ENCODE measurements at places on chromosomes 4 and X. TPM values are rescaled to one million over a fixed set of nuclear protein-coding genes. Genes with fewer than 3 reads are reported as not detected.

GRCh38 chr4:19329631-19330030 lies 922.1 kb upstream of the SLIT2 start:
- no peak for DNase-seq
- H3K27me3 ChIP-seq, result no peaks in the 10 kb centered on the region
- H3K4me3 ChIP-seq, result no peak overlapping the region
- H3K4me1 ChIP-seq, result no peaks in the 10 kb centered on the region
- H3K27ac ChIP-seq, result no peak overlapping the region

F8A2 gene
- 5.3 TPM for total RNA-seq

GRCh38 chr4:189802884-189803283 lies 137.8 kb upstream of the FRG1 start:
- no peaks in the 10 kb centered on the region for H3K4me1 ChIP-seq
- H3K36me3 ChIP-seq, result no peaks in the 10 kb centered on the region
- no peak overlapping the region for H3K27ac ChIP-seq

GRCh38 chr4:173666-174314 lies 49.5 kb downstream of the ZNF718 start:
- H3K36me3 ChIP-seq, result no peaks in the 10 kb centered on the region
- H3K27ac ChIP-seq, result no peak overlapping the region
- no peaks in the 10 kb centered on the region for H3K27me3 ChIP-seq
- DNase-seq, result no peak
- H3K4me3 ChIP-seq, result no peak overlapping the region
- no peaks in the 10 kb centered on the region for H3K4me1 ChIP-seq

DNA sequence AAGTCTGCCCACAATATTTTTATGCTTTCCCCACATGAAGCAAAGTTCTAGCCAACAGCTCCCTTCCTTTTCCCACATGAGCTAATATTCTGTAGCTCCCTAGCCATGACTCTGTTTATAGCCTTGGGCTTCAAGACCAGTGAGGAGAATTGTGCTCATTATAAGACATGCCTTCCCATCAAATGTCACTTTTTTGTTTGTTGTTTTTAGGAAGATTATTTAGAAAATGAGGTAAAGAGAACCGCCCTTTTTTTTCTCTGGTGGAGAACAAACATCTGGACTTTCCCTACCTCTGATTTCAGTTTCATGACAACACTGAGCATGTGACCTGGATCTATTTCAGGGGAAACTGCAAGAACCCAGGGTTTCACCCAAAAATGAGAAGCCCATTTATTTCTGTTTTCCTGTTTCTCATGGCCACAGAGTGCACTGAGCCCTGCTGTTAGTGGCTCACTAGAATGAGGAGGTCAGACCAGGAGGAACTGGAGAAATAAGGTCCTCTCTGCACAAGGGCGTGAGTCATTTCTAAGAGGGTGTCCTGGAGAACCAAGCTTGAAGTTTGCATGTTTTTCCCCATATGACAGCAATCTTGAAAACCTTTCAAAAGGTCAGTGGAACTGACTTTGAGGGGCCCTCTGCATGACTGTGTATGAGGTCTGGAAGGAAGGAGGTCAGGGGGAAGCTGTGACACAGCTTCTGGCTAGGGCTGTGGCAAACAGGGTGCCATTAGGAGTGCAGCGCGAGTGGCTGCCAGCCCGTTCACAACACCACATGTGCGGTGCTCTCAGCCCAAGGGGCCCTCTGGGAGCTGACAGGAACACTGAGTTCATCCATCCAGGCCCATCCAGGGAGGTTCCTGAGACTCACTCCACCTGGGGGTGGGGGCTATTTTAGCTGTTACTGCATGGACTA lies 55.2 kb downstream of the CHST7 start:
- H3K4me3 ChIP-seq, result no peak overlapping the region
- no peaks in the 10 kb centered on the region for H3K36me3 ChIP-seq
- peak; percentile 50 for DNase-seq
- H3K4me1 ChIP-seq, result peaks cover 11% of the 10 kb centered on the region

SLIT2 gene
- total RNA-seq, result 17.6 TPM

DNA sequence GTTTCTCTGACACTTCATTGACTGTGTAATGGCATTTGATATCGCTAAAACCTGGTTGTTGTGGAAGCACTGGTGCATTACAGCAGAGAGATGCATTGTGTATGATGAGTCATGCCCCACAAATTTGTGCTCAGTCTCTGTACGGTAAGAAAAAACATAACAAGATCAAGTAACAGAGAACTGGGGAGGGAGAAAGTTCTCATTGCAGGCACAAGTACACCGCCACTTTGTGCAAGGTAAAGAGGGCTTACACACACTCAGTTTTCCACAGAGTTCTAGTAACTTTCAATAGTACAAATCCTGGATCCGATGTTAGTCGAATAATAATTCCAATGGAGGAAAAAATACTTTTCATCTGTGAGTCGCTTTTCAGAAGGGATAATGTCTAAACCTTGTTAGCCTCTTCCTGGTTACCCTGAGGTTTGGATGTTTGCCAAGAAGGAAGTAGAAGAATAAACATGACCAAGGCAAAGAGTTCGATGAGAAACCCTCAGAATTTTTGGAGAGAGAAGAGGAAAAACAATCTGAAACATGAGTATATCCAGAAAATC lies 512.5 kb upstream of the SLIT2 start:
- H3K4me3 ChIP-seq, result no peak overlapping the region
- H3K4me1 ChIP-seq, result no peaks in the 10 kb centered on the region
- no peak for DNase-seq
- H3K27ac ChIP-seq, result no peak overlapping the region
- H3K36me3 ChIP-seq, result no peaks in the 10 kb centered on the region
- no peaks in the 10 kb centered on the region for H3K27me3 ChIP-seq

CFAP99 gene
- total RNA-seq, result 1.5 TPM

DNA sequence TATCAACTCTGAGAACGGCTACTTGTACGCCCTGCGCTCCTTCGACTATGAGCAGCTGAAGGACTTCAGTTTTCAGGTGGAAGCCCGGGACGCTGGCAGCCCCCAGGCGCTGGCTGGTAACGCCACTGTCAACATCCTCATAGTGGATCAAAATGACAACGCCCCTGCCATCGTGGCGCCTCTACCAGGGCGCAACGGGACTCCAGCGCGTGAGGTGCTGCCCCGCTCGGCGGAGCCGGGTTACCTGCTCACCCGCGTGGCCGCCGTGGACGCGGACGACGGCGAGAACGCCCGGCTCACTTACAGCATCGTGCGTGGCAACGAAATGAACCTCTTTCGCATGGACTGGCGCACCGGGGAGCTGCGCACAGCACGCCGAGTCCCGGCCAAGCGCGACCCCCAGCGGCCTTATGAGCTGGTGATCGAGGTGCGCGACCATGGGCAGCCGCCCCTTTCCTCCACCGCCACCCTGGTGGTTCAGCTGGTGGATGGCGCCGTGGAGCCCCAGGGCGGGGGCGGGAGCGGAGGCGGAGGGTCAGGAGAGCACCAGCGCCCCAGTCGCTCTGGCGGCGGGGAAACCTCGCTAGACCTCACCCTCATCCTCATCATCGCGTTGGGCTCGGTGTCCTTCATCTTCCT lies 2.7 kb downstream of the PCDH10 start:
- no peaks in the 10 kb centered on the region for H3K4me1 ChIP-seq
- no peaks in the 10 kb centered on the region for H3K36me3 ChIP-seq
- H3K27ac ChIP-seq, result peak overlapping the region; percentile 56
- no peaks in the 10 kb centered on the region for H3K27me3 ChIP-seq
- DNase-seq, result peak; percentile 28
- H3K4me3 ChIP-seq, result peak overlapping the region; percentile 40

- H3K4me3 ChIP-seq, result no peak overlapping the region
- no peak for DNase-seq
- H3K27me3 ChIP-seq, result no peaks in the 10 kb centered on the region
- H3K4me1 ChIP-seq, result no peaks in the 10 kb centered on the region
These were observed 19.2 kb upstream of the WFS1 start for GRCh38 chr4:6250235-6250983.

DNA sequence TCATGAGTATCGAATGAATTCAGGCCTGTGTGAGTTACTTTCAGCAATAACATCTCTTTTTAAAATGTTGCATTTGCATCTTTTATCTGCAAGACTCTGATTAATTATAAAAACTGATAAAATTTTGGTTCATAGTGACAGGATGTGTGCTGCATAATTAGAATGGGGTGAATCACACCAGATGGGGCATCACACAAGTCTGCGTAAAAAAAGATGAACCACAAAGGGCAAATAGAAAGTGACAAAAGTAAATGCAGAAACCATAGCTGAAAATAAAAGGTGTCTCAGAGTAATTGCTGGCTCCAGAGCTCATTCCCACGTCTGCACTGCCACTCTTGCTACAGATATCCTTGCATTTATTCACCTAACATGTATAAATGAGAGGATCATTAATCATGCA lies 131.1 kb downstream of the HS3ST1 start:
- H3K4me1 ChIP-seq, result peaks cover 7% of the 10 kb centered on the region
- no peaks in the 10 kb centered on the region for H3K27me3 ChIP-seq
- no peak overlapping the region for H3K4me3 ChIP-seq
- H3K36me3 ChIP-seq, result no peaks in the 10 kb centered on the region
- no peak overlapping the region for H3K27ac ChIP-seq
- no peak for DNase-seq

DNA sequence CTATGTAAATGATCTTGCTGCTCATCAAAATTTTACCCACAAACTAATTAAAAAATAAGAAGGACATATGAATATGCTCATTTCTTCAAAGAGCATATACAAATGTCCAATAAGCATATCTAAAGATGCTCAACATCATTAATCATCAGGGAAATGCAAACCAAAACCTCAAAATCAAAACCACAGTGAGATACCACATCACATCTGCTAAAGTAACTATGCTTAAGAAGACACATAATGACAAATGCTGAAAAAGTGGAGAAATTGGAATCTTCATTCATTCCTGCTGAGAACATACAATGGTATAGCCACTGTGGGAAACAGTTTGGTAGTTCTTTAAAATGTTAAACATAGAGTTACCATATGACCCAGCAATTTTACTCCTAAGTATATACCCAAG lies 81.9 kb downstream of the AFF2 start:
- H3K27ac ChIP-seq, result no peak overlapping the region
- DNase-seq, result no peak
- no peak overlapping the region for H3K4me3 ChIP-seq

DNA sequence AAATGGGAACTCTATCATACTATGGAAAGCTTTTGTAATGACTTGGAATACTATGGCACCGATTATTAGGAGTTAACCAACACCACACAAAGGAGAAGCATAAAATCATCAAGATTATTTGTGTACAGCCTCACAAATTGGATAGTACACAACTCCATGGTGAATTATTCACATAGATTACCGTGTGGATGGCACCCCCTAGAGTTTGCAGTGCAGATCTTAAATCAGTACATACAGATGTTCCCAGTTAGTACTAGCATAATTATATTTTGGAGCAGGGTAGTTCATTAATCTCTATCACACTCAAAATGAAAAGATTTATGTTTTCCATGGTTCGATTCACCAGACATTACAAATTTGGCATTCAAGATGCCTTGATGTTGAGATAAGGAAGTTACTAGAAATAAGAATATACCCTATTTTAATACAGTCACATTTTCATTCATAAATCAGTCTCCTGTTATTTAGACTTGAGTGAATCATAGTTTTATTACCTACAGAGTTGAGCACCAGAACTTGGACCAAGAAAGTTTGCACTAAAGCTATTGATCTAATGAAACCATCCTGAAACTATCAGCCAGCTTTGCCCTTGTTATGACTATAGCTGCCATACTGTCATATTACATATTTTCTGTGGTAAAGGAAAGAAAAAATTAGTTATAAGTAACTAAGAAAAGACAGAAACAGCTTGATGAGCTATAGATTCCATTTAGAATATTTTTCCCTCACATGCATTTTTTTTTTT lies 531.8 kb downstream of the GLUD2 start:
- no peak for DNase-seq
- H3K4me1 ChIP-seq, result no peaks in the 10 kb centered on the region
- H3K27me3 ChIP-seq, result no peaks in the 10 kb centered on the region
- no peaks in the 10 kb centered on the region for H3K36me3 ChIP-seq
- H3K4me3 ChIP-seq, result no peak overlapping the region

- no peak overlapping the region for H3K4me3 ChIP-seq
- no peaks in the 10 kb centered on the region for H3K4me1 ChIP-seq
- DNase-seq, result no peak
- no peak overlapping the region for H3K27ac ChIP-seq
- no peaks in the 10 kb centered on the region for H3K36me3 ChIP-seq
These were observed 79.7 kb upstream of the ELOVL6 start for GRCh38 chr4:110278127-110278526.

- no peaks in the 10 kb centered on the region for H3K4me1 ChIP-seq
- no peaks in the 10 kb centered on the region for H3K27me3 ChIP-seq
- no peak for DNase-seq
- H3K4me3 ChIP-seq, result no peak overlapping the region
- H3K27ac ChIP-seq, result no peak overlapping the region
- no peaks in the 10 kb centered on the region for H3K36me3 ChIP-seq
These were observed 139.7 kb downstream of the INPP4B start for GRCh38 chr4:142706381-142706780.

SSX4 gene
- total RNA-seq, result not detected

DNA sequence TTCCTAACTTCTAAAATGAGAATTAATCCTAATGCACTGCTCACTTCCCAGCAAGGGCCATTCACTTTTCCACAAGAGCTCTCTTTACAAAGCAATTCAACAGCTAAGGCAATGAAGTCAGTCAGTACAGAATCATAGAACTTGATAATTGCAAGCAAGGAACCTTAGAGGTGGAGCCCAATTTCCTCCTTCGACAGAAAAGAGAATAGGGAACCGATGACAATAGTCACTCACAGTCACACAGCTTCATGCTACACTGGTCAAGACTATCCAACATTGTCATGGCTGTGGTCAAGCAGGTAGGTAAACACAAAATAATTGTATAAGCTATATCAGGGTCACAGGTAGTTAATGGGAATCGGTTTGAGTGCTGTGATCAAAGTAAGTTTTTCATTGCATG lies 90.0 kb downstream of the ELOVL6 start:
- H3K36me3 ChIP-seq, result no peaks in the 10 kb centered on the region
- DNase-seq, result no peak
- H3K27ac ChIP-seq, result no peak overlapping the region
- H3K4me3 ChIP-seq, result no peak overlapping the region

CCDC158 gene
- not detected for total RNA-seq

DNA sequence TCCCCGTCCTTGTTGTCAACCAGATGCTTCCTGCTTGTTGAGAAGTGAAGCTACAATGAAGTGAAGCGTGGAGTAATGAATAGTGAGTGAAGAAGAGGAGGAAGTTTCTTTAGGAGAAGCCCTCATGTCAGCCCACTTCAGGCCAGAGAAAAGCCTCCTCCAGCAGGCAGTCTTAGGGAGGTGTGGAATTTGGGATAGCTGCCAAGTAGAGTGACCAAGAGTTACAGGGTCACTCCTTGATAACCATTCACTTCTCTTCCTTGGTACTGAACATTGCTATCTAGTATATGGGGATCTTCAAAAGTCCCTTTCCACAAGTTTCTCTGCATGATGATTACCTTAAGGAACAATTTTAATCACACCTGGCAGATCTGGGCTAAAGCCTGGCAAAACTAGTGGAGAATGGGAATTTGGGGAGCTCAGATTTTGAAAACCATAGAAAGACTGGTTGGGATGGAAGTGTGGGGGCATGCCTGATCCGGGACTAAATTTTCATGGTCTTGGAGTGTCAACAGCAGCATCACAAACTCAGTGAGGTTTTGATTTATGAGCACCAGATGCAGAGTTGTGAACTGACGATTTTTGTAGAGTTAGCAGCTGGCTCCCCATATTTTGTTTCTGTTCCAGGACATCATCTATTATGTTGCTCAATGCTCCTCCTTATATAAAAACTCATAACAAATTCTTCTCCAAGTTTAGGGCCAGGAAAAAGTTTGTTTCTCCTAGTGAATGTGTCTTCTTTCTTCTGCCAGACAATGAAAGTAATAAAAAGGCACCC lies 53.1 kb downstream of the IGSF1 start:
- no peaks in the 10 kb centered on the region for H3K36me3 ChIP-seq
- H3K4me1 ChIP-seq, result no peaks in the 10 kb centered on the region
- no peak for DNase-seq
- H3K27ac ChIP-seq, result no peak overlapping the region
